ENCODE measurements at places on chromosomes 4 and X. TPM values are rescaled to one million over a fixed set of nuclear protein-coding genes. Genes with fewer than 3 reads are reported as not detected.

Gene MAGEC3
- total RNA-seq, result not detected

Gene PPEF2
- not detected for total RNA-seq

Gene TMEM35A
- 3.1 TPM for total RNA-seq

Gene TMPRSS11A
- total RNA-seq, result not detected

Gene CCSER1
- total RNA-seq, result 3.0 TPM

Gene XAGE1A
- not detected for total RNA-seq

Gene ZAR1
- total RNA-seq, result not detected

Gene ADH1A
- not detected for total RNA-seq

Gene TACC3
- 18.1 TPM for total RNA-seq

Gene ZNF630
- 2.3 TPM for total RNA-seq

Gene ZDHHC9
- 17.4 TPM for total RNA-seq

Gene USP51
- total RNA-seq, result 1.1 TPM

Gene SYTL4
- total RNA-seq, result 30.6 TPM

Gene TMPRSS11F
- not detected for total RNA-seq

Gene GAGE12D
- not detected for total RNA-seq

Gene EPHA5
- not detected for total RNA-seq

Gene ADGRL3
- not detected for total RNA-seq

Gene ARMCX1
- 42.7 TPM for total RNA-seq

Gene XK
- under 0.01 TPM for total RNA-seq

Gene TAPT1
- total RNA-seq, result 9.9 TPM

Gene NUDT10
- 0.81 TPM for total RNA-seq

Gene PDS5A
- total RNA-seq, result 62.8 TPM

Gene BTK
- total RNA-seq, result not detected

Gene HOPX
- 0.21 TPM for total RNA-seq

Gene ADH1B
- not detected for total RNA-seq

Gene LNX1
- total RNA-seq, result 2.6 TPM

Gene TMEM154
- 9.1 TPM for total RNA-seq

Gene C4orf54
- total RNA-seq, result not detected

Gene FAM236B
- total RNA-seq, result not detected
